Cortex of kidney (tissue), 1 donor: ENCODE measurements at places on chromosomes 2 and 18.

DNA sequence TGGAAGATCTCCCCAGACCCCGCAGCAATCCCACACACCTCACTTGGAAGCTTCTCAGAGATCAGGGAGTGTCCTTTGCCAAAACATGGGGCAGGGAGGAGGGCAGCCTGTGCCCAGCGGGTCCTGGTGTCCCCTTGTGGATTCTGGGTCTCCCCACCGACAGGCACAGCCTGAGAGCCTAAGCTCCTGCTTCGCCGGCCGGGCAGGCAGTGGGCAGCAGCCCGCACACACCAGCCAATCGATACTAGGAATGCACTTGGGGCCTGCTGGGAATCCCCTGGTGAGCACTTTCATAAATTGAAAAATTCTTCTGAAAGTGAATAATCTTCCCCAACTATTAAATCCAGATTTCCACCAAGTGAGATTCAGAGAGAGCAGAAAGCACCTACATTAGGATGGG lies 246.0 kb downstream of the ATAD2B start:
- DNase-seq: no peak

GRCh38 chr18:13581496-13582177 lies 144.7 kb downstream of the FAM210A start:
- no peak for DNase-seq

DNA sequence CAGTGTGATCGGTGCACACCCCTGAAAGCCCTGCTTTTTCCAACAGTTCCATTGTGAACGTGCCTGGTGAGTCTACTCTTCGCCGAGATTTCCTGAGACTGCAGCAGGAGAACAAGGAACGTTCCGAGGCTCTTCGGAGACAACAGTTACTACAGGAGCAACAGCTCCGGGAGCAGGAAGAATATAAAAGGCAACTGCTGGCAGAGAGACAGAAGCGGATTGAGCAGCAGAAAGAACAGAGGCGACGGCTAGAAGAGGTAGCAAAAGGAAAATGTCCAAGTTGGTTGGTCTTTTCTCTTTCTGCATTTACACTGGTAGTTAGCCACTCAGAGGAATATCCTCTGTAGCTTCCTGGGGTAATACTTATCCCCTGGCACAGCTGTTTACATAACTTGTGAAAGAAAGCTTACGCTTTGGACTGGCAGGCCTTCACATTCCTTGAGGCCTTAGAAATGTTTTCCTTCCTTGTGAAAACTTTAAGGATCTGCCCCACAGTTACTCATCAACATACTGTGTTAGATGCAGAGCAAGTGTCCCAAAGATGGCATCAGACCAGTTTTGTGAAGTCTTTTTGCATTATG lies 146.6 kb downstream of the MAP4K4 start:
- DNase-seq: no peak

- DNase-seq: no peak
These were observed 88.1 kb downstream of the VSNL1 start for GRCh38 chr2:17628349-17629261.

DNA sequence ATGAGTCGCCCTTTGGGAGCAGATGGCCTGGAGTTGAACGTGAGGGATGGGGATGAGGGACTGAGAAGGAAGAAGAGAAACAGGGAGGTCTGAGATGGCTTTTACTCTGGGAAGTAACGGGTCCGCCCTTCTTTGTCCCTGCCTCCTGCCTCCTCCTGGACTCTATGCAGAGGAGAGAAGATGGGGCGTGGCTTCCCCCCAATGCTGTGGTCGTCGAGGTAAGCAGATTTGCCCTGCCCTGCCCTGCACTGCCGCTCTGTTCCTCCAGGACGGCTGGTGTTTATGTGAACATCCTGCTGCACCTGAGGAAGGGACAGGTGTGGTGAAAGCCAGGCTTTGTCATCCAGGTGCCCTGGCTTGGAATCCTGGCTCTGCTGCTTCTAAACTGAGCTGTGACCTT lies 13.5 kb upstream of the NTSR2 start:
- DNase-seq: no peak

DNA sequence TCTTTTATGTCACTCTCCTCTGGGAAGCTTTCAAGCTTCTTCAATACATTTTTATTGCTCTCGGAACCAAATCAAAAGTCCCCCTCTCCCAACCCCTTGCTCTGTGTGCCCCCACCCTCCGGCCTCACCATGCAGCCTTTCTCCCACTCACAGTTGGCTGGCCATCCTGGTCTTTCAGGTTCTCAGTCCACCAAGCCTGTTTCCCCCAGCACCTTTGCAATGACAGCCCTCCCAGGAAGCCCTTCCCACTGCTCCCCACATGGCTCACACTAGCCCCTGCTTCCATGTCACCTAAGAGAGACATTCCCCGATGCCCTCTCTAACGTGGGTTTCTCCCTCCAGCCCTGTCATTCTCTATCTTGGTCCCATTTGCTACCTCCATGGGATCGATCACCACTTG lies 266.6 kb downstream of the SRBD1 start:
- no peak for DNase-seq

DNA sequence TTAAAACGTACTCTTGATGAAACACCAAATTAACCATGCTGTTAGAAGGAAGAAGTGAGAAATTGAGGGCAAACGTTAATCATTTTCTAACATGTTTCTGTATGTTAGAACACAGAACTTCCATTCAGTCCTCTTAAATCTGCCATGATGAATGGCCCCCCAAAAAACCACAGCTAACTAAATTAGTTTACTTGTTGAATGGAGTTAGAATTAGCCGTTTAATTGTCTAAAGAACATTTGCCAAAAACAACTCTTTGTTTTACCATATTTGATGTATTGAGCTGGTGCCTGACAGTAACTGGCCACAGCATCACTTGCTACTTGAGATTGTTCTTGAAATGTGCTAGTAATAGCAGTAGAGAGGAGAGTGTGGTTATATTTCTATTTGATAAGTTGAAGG lies 12.7 kb downstream of the CCNYL1 start:
- no peak for DNase-seq

- no peak for DNase-seq
These were observed 235.2 kb downstream of the LNPK start for GRCh38 chr2:175766880-175767279.
